ENCODE measurements at places on chromosomes 13 and 19. TPM values are rescaled to one million over a fixed set of nuclear protein-coding genes. Genes with fewer than 3 reads are reported as not detected.

Gene PSG3
- total RNA-seq: not detected

Gene FREM2
- total RNA-seq: 24.1 TPM

Gene HIF3A
- 31.8 TPM for total RNA-seq

Gene FXYD5
- total RNA-seq: 135 TPM

Gene CCDC194
- total RNA-seq: 0.37 TPM

Measured in WTC11 (cell line).